Activated CD4-positive, alpha-beta T cell treated with anti-CD3 and anti-CD28 coated beads for 36 hours (primary cell): ENCODE measurements at places on chromosomes 2 and 18.

DNA sequence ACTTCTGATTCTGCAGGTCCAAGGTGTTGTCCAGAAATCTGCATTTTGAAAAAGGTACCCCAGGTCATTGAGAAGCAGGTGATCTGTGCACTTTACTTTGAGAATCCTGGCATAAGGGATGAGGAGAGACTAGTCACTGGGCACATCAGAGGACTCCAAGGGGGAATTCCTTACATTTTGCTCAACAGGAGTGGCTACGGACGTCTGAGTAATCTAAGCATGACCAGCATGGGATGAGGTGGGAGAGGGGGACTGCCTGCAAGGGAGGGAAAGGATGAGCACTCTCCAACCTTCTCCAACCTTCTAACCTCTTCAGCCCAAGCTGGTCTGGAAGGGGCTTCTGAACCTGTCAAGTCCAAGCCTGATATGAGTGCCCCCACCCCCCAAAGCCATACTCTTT is 55.5 kb downstream of the MARCHF4 start:
- no peak for DNase-seq

- DNase-seq, result no peak
Measured at GRCh38 chr2:161745866-161746614, 121.8 kb downstream of the SLC4A10 start.

GRCh38 chr2:235960011-235960715 is 208.0 kb downstream of the GBX2 start:
- no peak for DNase-seq

DNA sequence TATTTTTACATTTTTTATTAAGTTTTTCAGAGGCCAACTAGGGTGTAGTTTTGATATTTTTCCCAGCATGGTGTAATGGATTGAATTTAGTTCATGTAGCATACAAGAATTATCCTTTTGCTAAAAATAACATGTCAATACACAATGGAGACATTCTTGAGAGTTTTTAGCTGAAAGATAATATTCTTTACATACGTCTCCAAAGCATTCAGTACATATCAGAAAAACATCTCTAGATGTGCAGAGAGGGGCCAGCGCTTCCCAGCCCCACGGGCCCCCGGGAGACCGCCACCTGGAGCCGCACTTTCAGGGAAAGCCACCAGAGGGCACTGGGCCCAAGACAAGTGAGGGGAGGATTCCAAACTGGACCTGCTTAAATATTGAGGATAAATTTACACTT is 499.4 kb downstream of the GALR1 start:
- DNase-seq, result peak; percentile 42

DNA sequence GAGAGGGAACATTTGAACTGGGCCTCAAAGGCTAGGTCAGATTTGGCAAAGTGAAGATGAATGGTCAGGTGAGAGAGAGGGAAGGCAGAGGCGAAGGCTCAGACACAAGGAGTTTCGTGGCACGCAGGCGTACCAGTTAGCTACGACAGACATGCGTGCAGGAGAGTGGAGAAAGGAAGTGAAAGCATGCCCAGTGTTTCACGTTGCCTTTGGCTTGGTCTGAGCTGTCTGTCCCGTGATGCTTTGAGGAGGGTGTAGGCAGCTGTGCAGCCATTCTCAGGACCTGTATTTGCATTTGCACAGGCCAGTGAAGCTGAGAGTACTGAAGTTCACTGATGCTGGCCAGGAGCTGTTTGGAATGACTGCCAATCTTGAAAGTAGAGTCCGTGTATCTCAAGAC is 69.5 kb downstream of the HNRNPLL start:
- no peak for DNase-seq

GRCh38 chr2:218065239-218066006 is 3.6 kb upstream of the RUFY4 start:
- no peak for DNase-seq

- DNase-seq, result no peak
Measured at GRCh38 chr18:57797209-57797651, 5.9 kb downstream of the ATP8B1 start.

DNA sequence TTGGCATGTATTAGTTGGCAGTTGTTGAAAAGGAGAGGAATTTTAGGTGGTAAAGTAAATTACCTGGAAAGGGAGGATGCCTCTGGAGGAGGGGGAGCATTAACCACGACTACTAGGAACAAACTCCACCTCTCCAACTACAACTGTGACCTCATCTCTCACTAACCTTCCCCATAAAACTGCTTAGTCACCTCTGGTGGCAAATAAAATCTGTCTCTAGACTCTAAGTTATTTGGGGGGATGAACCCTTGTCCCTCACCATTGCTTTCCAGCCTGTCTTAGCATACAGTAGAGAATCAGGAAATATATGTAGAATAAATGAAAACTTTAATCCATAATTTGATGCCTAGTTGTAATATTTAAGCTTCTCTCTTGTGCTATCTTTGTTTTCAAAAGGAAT is 27.6 kb upstream of the MYO1B start:
- DNase-seq, result no peak

- no peak for DNase-seq
Measured at GRCh38 chr2:175147186-175147585, 20.8 kb downstream of the ATF2 start.
